Hepatocyte (in vitro differentiated cells): ENCODE measurements at places on chromosomes 1 and 21.
A peak's percentile ranks its signal among the peaks of the same experiment; 100 is the strongest.

DNA sequence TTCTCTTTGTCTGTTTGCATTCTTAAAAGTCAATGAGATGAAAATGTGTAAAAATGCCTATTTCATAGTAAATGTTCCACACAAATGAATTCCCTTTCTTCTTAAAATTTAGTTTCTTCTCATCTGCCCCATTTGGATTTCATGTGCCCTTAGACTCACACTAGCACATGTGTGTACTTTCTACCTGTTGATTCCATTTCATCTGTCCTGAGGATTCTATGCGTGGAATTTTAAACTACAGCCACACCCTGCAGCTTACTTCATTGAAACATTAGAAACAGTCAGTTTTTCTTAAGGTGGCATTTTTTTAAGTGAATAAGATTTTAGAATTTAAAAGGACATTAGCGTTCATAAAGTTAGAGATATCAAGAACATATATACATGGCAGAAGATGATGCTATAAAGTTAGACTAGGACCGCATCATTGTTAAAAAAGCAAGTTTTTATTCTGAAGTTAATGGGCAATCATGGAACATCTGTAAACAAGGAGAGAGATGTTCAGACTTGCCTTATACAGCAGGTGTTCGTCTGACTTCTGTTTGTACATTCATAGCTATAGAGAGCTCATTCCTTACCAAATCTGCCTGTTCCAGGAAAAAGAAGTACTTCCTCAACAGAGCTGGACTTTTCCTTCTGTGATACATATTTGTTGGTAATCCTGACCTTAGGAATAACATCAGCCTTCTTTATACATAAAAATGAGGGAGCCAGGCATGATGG is 3.9 kb upstream of the TUT4 start:
- H3K27ac ChIP-seq: no peak overlapping the region
- no peaks in the 10 kb centered on the region for H3K27me3 ChIP-seq
- DNase-seq: no peak

DNA sequence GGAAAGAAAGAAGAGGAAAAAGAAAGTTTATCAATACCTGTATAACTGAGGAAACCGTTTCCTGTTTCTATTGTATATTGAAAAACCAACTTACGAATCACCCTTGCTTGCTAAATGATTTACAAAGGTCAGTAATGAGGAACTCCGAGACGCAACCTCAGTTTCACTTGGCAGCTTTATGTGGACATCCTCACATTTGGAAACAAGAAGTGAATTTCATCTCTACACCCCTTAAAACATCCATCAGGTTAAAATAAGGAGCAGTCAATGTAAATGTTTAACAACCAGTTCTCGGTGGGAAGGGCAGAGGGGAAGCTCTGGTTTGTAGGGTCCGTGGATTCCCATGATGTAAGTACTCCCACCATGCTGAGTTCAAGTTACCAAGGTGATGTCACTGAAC is 481.7 kb upstream of the RUNX1 start:
- H3K4me3 ChIP-seq: no peak overlapping the region
- H3K27ac ChIP-seq: no peak overlapping the region
- peaks cover 8% of the 10 kb centered on the region for H3K4me1 ChIP-seq
- no peaks in the 10 kb centered on the region for H3K27me3 ChIP-seq

- no peak overlapping the region for H3K4me3 ChIP-seq
- DNase-seq: peak; percentile 71
- no peaks in the 10 kb centered on the region for H3K36me3 ChIP-seq
- H3K27me3 ChIP-seq: no peaks in the 10 kb centered on the region
- H3K4me1 ChIP-seq: peaks cover 6% of the 10 kb centered on the region
- H3K27ac ChIP-seq: no peak overlapping the region
These were observed 4.9 kb upstream of the ALDH4A1 start for GRCh38 chr1:18907021-18907916.

GRCh38 chr1:202237052-202237451 is 43.5 kb downstream of the LGR6 start:
- H3K4me1 ChIP-seq: peaks cover 9% of the 10 kb centered on the region
- H3K36me3 ChIP-seq: no peaks in the 10 kb centered on the region
- no peak overlapping the region for H3K4me3 ChIP-seq
- H3K27ac ChIP-seq: no peak overlapping the region
- H3K27me3 ChIP-seq: no peaks in the 10 kb centered on the region

DNA sequence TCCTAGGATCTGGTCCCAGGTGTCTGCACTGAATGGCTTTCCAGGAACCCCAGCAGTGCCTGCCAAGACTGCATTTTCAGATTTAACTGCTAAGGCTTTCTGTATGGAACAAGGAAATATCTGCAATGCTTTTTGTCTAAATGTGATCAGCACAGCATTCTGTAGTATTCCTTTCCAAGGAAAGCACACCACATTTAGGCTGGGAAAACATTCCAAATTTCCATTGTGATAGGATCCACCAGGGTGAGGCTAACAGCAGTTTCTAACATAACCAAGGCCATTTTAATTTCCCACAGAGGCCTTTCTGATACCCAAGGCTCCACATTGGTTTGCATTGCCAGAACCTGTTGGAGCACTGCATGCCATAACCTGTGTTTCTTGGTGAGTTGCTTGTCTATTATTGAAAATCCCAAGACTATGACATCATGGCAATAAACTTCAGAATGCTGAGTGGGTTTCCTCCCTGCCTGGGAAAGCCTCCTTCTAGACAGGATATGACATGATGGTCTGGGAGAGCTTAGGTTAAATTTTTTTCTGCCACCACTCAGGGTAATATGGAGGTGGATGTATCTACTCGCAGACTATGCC is 23.3 kb upstream of the PTGFRN start:
- H3K36me3 ChIP-seq: no peaks in the 10 kb centered on the region
- no peaks in the 10 kb centered on the region for H3K27me3 ChIP-seq
- H3K4me1 ChIP-seq: no peaks in the 10 kb centered on the region
- DNase-seq: peak; percentile 32
- H3K27ac ChIP-seq: peak overlapping the region; percentile 36

GRCh38 chr1:33050221-33051076 is 13.8 kb upstream of the AK2 start:
- no peaks in the 10 kb centered on the region for H3K4me1 ChIP-seq
- H3K27ac ChIP-seq: no peak overlapping the region
- no peak for DNase-seq
- H3K27me3 ChIP-seq: no peaks in the 10 kb centered on the region

DNA sequence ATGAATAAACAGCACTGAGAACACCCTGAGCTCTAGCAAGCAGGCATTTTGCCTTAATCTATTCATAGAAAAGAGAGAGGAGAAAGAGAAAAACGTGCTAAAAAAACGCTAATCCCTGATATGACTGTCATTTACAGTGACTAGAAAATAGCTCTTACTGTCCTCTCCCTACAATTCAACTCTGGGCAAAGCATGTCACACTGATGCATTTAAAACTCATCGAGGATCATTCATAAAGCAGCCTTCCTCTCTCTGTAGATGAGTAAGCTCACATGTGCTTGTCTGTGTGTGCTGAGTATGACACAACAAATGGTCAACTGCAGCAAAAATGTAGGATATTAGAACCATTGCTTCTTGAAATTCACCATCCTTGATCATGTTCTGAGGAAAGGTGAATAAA is 109.0 kb downstream of the SGIP1 start:
- H3K36me3 ChIP-seq: no peaks in the 10 kb centered on the region
- no peak overlapping the region for H3K27ac ChIP-seq
- H3K4me3 ChIP-seq: no peak overlapping the region
- no peak for DNase-seq

GRCh38 chr1:26957306-26957705 is 3.0 kb downstream of the KDF1 start:
- H3K4me3 ChIP-seq: no peak overlapping the region
- peaks cover 5% of the 10 kb centered on the region for H3K4me1 ChIP-seq
- DNase-seq: no peak

DNA sequence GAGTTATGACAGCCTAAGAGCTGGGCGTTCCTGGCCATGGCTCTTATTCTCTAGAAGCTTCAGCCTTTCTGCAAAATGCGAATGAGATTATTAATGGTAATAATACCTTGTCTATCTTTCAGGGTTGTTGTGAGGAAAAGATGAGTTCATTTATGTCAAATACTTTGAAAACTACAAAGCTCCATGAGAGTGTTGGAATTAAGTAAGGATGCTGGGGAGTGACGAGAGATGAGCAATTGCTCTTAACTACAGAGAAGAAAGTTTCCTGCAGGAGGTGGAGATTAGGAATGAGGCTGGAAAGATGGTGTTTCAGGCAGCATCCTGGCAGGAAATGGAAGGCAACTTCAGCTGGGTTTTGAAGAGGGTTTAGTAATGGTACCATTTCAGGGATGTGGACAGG is 124.2 kb downstream of the CACNA1E start:
- H3K4me1 ChIP-seq: no peaks in the 10 kb centered on the region
- no peaks in the 10 kb centered on the region for H3K27me3 ChIP-seq

- DNase-seq: peak; percentile 42
- H3K36me3 ChIP-seq: no peaks in the 10 kb centered on the region
- no peak overlapping the region for H3K27ac ChIP-seq
- no peak overlapping the region for H3K4me3 ChIP-seq
- H3K4me1 ChIP-seq: no peaks in the 10 kb centered on the region
These were observed 33.4 kb upstream of the COX20 start for GRCh38 chr1:244802041-244802440.

- H3K27me3 ChIP-seq: no peaks in the 10 kb centered on the region
- H3K4me3 ChIP-seq: no peak overlapping the region
- peak overlapping the region; percentile 36 for H3K27ac ChIP-seq
- peaks cover 14% of the 10 kb centered on the region for H3K4me1 ChIP-seq
- DNase-seq: no peak
These were observed 134.2 kb downstream of the NAV1 start for GRCh38 chr1:201673093-201673492.

GRCh38 chr21:38041493-38041892 is 125.2 kb upstream of the KCNJ6 start:
- H3K27me3 ChIP-seq: no peaks in the 10 kb centered on the region
- no peaks in the 10 kb centered on the region for H3K36me3 ChIP-seq
- H3K4me3 ChIP-seq: no peak overlapping the region
- no peaks in the 10 kb centered on the region for H3K4me1 ChIP-seq

DNA sequence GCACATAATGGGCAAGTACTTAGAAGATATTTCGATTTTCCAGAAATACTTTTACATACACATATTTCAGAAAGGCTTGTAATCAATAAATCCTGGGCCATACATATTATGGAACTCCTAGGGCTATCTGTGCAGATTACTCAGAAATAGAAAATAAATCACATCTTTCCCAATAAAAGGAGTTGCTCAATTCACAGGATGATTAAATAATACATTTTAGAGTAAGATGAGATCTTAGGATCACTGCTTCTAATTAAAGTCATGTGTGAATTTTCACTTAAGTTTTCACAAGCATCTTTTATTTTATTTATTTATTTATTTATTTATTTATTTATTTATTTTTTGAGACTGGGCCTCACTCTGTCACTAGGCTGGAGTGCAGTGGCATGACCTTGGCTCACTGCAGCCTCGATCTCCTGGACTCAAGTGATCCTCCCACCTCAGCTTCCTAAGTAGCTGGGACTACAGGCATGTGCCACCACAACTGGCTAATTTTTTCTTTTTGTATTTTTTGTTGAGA is 144.2 kb downstream of the HIVEP3 start:
- no peak overlapping the region for H3K27ac ChIP-seq
- no peak overlapping the region for H3K4me3 ChIP-seq
- no peaks in the 10 kb centered on the region for H3K27me3 ChIP-seq
- no peaks in the 10 kb centered on the region for H3K36me3 ChIP-seq
- DNase-seq: no peak
